ENCODE measurements at places on chromosomes 1 and 21.

- no peak for DNase-seq
Measured at GRCh38 chr1:49204720-49205119, 428.0 kb upstream of the BEND5 start.

GRCh38 chr1:110308247-110308646, 30.9 kb upstream of the RBM15 start:
- no peak for DNase-seq

GRCh38 chr1:241817331-241817792, 30.6 kb upstream of the EXO1 start:
- no peak for DNase-seq

DNA sequence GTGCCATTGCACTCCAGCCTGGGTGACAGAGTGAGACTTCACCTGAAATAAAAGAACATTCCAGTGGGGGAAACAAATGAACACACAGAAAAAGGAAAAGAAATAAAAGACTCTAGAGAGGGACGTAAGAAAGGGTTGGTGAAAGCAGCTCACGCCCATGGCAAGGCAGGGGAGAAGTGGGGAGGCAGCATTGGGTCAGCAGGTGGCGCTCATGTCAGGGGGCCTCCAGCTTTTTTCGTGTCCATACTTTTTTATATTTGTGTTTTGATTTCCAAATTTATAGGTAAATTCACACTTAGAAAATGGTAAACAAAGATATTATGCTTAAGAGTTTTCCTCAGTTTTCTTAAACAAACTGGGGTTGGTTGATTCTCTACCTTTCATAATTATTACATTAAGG, 45.5 kb downstream of the VPS13D start:
- peak; percentile 14 for DNase-seq

- DNase-seq: no peak
Measured at GRCh38 chr1:204830747-204831146, 39.9 kb upstream of the NFASC start.

- no peak for DNase-seq
Measured at GRCh38 chr1:175319912-175320230, 127.3 kb upstream of the KIAA0040 start.

- no peak for DNase-seq
Measured at GRCh38 chr1:87763483-87763882, 434.8 kb downstream of the LMO4 start.

GRCh38 chr1:145942871-145943270, 14.9 kb downstream of the LIX1L start:
- no peak for DNase-seq

DNA sequence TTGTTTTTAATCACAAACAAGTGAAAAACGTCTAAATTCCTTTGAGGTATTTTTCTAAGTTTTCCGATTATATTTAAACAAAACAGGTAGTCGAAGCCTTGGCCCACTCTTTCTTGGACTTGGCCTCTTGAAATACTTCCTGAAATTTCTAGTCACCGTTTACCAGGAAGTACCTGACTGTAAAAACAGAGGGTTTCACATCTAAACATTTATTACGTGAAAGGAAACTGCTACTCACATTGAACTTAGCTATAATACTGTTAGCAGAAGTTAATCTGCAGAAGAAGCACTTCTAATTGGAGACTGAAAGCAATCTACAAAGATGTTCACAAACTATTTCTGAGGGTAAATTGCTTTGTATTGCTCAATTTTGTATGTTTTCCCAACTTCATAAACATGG, 526.0 kb upstream of the ADGRL4 start:
- DNase-seq: no peak

DNA sequence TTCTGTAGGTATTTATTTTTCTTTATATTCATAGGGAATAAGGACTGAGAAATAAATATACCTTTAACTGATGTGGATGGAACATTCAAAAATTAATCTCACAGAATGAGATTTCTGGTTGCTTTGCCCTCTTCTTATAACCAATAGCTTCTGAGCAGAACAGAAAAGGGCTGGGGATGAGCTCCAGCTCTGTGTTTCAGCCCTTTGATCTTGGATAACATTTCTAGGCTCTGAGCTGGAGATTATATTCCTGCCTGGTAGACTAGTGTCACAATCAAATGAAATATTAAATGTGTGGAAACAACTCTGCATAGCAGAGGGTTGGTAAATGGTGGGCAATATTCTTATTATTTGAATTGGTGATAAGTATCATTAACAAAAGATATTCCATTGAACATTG, 14.6 kb downstream of the MAP3K21 start:
- DNase-seq: no peak

GRCh38 chr1:4395158-4395557, 259.3 kb upstream of the AJAP1 start:
- no peak for DNase-seq

DNA sequence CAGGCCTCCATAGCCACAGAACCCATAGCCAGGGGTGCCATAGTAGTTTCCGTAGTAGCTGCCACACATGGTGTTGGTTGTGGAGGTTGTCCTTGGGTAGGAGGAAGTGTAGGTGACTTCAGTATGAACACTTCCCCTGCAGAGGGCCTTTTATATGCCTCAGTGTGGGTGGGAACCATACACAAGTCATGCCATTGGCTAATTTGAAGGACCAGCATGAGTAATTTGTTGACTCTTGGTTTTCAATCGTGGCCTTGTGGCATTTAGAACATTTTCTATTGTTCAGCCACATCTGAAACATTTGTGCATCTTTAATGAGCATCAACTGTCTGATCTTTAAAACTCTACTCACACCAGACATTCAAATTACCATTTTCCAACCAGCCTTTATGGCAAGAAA, at the start of gene KRTAP6-1:
Gene KRTAP6-1, minus strand, starts transcription at position 95 of the 400 bp plus-strand sequence. Its CDS starts 26 bp downstream, at position 69.
- DNase-seq: no peak

GRCh38 chr1:112704934-112705627, 1.8 kb downstream of the RHOC start:
- DNase-seq: no peak

GRCh38 chr1:34792868-34793727, at the start of gene GJA4:
GJA4 (plus strand) TSS chr1:34792999; CDS start chr1:34794214, 1,215 bp downstream.
- DNase-seq: no peak

- no peak for DNase-seq
Measured at GRCh38 chr1:174700775-174701174, 253.0 kb downstream of the GPR52 start.

- no peak for DNase-seq
Measured at GRCh38 chr1:115138271-115138670, 49.0 kb upstream of the TSPAN2 start.

DNA sequence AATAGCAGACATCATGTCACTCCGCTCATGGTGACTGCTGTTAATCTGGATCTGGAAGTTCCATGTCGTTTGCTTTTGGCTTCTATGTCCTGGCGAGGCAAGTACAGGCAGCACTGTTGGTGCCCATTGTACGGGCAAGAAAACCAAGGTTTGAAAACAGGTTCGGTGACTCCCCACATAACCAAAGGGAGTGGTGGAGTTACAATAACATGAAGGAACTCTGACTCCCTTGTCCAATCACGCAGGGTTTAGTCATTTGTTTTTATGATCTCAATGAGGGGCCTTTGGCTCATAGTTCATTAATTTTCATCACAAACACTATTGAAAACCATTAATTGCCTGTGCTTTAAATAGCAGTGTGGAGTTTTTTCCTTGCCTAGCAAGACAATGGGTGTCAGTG, 82.9 kb upstream of the SSX2IP start:
- no peak for DNase-seq

DNA sequence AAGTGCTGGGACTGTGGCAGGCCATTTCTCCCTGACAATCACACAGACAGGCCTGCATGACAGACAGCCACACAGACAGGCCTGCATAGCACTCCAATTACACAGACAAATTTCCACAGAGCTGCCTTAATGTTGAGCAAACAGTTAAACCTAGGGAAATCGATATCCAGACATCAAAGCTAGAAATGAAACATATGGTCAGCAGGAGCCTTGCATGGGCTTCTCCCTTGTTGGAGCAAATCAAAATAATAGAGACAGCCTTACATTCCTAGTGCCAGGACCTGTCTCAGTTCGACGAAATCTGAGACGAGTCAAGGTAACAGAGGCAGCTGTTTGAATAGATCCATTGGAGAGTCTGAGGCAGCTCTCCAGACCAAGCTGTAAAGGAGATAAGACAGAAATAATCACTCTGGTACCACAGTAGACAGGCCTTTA, 42.4 kb downstream of the OLFML3 start:
- DNase-seq: no peak

- DNase-seq: no peak
Measured at GRCh38 chr1:42173961-42174735, 9.6 kb upstream of the GUCA2A start.

DNA sequence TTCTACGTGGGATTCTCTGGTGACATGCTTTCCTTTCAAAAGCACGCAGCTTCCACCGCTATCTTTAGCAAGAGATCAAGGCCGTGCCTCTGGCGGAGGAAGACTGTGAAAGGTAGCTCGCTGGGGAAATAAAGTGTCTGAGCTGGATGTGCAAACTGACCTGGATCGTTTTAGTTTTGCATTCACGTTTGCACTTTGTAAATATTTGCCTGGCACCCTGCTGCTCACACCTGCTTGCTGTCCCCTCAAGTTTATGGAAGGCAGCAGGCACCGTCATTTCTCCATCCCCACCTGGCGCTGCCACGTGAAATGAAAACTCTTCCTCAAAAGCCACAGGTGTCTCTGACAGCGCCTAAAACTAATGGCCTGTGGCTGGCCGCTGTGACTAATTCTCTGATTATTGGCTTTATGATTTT, 44.0 kb upstream of the TARDBP start:
- no peak for DNase-seq

DNA sequence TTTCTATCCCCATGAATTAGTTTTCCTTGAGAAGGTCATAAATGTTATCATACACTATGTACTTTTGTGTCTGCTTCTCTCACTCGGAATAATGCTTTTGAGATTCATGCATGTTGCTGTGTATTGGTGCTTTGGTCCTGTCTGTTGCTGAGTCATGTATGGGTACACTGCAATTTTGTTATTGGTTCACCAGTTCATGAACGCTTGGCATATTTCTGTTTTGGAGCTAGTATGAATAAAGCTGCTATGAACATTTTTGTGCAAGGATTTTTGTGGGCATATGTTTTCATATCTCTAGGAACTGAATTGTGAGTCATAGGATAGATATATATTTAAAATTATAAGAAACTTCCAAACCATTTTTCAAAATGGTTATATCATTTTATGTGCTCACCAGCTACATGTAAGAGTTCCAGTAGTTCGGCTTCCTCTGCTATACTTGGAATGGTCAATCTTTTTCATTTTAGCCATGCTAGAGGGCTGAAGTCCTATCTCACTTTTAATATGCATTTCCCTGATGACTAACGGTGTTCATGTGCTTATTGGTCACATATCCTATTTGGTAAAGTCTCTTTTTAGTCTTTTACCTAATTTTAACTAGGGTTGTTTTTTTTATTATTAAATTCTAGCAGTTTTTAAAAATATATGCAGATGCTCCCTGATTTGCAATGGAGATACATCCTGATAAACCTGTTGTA, 38.2 kb downstream of the ETS2 start:
- no peak for DNase-seq

GRCh38 chr1:56411021-56411420, 168.3 kb downstream of the PLPP3 start:
- no peak for DNase-seq

DNA sequence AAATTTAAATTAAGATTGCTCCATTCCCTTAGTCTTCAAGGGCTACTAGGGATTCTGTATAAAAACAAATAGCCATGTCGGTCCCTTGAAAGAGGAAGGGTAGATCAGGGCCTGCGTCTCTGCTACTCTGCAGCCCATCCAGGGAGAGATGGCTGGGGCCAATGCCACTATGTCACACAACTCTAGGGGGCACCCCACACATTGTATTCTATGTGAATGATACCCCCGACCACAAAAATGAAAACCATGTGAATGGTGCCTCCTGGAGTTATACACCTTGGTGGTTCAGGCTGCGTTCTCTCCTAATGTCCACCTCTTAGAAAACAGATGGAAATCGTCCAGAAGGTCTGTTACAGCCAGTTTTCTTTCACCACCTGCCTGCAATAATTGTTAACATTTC, 18.0 kb downstream of the PIK3C2B start:
- no peak for DNase-seq

GRCh38 chr1:63326106-63326472, 3.7 kb downstream of the FOXD3 start:
- no peak for DNase-seq

DNA sequence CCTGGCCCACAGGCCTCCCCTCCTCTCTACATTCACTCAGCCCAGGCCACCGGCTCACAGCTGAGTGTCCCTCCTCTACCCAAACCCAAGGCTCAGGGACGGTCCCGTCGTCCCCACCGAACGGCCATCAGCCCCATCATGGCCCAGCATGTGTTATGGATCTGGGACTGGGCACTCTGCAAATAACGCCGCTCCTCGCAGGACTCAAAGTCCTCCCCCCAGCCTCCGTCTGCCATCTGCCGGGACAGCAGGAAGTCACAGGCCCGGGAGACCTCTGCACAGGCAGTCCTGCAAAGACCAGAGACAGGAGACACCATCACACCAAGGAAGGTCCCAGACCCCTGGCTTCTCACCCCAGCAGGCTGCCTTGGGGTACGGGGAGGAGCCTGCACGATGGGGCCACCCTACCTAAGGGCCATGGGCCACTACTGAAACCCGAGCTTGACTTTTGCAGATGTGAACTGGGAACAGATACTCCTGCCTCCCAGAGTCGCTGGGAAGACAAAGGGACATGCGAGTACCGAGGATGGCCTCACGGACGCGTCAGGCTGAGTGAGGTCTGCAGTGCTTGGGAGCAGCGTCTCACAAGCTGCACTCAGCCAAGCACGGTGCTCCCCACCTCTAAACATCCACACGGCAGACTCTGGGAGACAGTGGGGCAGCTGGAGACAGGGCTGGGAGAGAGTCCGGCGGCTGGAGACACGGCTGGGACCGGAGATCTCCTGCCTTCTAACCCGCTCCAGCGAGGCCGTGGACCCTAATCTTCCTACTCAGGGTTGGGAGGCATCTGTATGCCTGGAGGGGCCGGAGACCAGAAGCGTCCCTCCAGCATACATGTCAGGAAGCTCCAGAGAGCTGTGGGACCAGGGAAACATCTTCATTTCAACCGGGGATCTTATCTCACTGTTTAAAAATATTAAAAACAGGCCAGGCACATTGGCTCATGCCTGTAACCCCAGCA, 10.4 kb upstream of the SPATC1L start:
- no peak for DNase-seq

DNA sequence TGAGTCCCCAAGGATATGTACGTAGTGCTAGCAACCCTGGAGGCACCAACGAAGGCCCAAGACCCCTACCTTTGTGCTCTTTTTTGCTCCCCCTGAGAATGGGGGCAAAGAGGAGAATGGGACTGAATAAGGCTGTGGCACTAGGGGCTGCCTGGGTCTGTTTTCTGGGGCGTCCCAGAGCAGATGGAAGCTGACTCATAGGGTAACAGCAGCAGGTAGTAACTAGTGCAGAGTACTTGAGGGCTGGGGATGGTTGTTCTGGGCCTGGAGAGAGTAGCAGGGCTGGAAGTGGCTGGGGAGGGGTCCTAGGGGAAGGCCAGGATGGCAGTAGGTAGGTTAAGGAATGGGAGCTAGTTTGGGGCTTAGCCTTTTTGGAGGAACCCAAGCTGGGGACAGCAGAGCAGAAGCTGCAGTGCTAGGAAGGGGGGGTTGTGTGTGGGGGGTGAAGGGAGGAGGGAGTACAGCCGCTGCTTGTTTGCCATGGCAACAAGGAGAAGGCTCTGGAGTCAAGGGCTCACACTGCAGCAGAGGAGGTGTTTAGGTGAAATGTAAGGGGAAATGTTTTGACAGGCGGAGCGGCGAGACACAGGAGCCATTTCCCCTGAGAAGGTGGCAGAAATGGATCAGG, 1.8 kb downstream of the NCDN start:
- no peak for DNase-seq
